ENCODE measurements at places on chromosomes 6 and 20.

- no peak overlapping the region for H3K27ac ChIP-seq
- no peaks in the 10 kb centered on the region for H3K36me3 ChIP-seq
- no peak overlapping the region for H3K4me3 ChIP-seq
Measured at GRCh38 chr6:154683756-154684523, 49.3 kb upstream of the SCAF8 start.

DNA sequence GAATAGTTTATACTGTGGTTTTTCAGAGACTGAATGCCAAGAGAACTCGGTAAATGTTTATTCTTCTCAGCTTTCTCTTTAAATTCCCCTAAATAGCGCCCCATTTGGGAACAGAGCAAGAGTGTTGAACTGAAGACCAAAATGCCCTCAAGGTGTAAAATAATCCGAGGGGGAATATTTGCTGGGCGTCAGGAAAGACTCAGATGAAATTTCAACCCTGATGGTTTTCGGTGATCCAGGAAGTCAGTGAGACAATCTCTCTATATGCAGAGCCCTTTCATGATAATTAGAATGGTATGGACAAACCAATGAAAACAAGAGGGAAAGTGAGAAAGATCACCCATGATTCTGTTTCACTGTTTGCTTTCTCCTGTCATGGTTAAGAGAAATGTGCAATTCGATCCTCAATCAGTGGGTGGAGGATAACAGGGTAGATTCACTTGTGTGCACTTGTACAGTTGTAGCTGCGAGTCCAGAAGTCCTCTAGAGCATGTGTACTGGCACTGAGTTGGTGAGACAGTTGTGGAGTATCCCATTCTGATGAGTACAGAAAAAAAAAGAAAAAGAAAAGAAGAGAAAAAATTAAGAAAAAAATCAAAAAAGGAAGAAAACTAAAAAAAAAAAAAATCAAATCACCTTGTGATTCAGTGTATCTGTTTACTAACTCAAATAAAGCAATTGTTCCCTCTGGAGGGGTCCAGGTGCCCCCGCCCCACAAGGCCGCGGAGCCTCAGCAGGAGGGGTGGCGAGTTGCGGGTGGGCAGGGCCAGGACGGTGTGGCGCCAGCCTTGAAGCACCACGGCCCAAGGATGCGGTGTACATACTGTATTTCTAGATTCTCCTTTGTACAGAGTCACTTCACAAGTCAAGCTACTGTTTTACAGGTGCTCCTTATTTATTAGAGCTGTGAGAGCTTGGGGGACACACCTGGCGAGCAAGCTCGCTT lies 164.9 kb downstream of the SCML4 start:
- H3K36me3 ChIP-seq: no peaks in the 10 kb centered on the region
- DNase-seq: peak; percentile 51
- H3K27ac ChIP-seq: peak overlapping the region; percentile 13
- no peaks in the 10 kb centered on the region for H3K27me3 ChIP-seq

- no peak overlapping the region for H3K27ac ChIP-seq
- peaks cover 29% of the 10 kb centered on the region for H3K27me3 ChIP-seq
- no peaks in the 10 kb centered on the region for H3K4me1 ChIP-seq
- no peaks in the 10 kb centered on the region for H3K36me3 ChIP-seq
- H3K4me3 ChIP-seq: no peak overlapping the region
- DNase-seq: no peak
Measured at GRCh38 chr6:152423216-152424103, 213.7 kb downstream of the SYNE1 start.

DNA sequence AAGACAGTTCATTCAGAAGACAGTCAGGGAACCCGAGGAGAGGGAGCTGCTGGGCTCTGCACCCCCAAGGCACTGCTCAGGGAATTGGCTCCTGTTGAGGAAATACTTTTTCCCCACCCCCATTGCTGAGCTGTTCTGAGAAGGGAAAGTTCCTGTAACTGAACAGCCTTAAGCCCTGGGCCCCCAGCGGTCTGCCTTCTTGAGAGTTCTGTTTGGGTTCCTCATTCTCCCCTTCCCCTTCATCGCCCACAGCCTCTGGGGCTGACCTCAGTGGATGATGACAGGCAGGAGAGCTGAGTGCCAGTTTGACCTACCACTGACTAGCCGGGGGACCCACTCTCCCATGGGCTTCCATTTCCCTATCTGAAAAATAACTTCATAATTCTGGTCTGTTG lies 10.7 kb downstream of the HCK start:
- H3K27ac ChIP-seq: no peak overlapping the region
- no peaks in the 10 kb centered on the region for H3K36me3 ChIP-seq
- no peak overlapping the region for H3K4me3 ChIP-seq

DNA sequence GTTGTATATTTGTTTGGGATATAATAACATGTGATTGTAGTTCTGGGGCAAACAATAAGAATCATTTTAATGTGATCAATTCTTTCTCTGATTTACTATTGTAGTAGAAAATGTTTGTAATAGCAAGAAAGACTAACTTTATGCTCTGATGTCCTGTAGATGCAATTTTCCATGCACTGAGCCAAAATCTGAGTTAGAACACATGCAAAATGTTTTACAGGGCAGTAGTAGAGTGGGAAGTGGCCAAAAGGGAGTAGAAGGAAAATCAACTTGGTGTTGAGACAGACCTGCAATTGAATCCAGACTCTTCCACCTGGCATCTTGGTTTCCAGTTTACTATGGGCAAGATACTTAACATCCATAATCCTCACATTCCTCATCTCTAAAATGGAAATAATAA lies 93.5 kb upstream of the BMP5 start:
- H3K27ac ChIP-seq: no peak overlapping the region
- no peak overlapping the region for H3K4me3 ChIP-seq
- H3K27me3 ChIP-seq: no peaks in the 10 kb centered on the region
- H3K4me1 ChIP-seq: no peaks in the 10 kb centered on the region
- DNase-seq: no peak
- no peaks in the 10 kb centered on the region for H3K36me3 ChIP-seq

GRCh38 chr6:32943864-32944649 lies 3.2 kb upstream of the HLA-DMB start:
- DNase-seq: no peak
- no peaks in the 10 kb centered on the region for H3K36me3 ChIP-seq
- peaks cover 3% of the 10 kb centered on the region for H3K4me1 ChIP-seq
- 0 out of 2 replicates have a peak, but pooled peaks cover 5% of the 10 kb centered on the region for H3K27me3 ChIP-seq

GRCh38 chr20:61099806-61100205 lies 152.3 kb upstream of the CDH4 start:
- DNase-seq: no peak
- H3K27ac ChIP-seq: no peak overlapping the region
- no peaks in the 10 kb centered on the region for H3K4me1 ChIP-seq
- no peaks in the 10 kb centered on the region for H3K36me3 ChIP-seq
- H3K4me3 ChIP-seq: no peak overlapping the region
